ENCODE measurements at places on chromosomes 12 and 14.

GRCh38 chr12:76049575-76050251, 18.1 kb upstream of the PHLDA1 start:
- H3K36me3 ChIP-seq, result peaks cover 73% of the 10 kb centered on the region
- H3K4me3 ChIP-seq, result no peak overlapping the region
- no peaks in the 10 kb centered on the region for H3K4me1 ChIP-seq
- no peak for DNase-seq
- H3K27me3 ChIP-seq, result no peaks in the 10 kb centered on the region

- no peak for DNase-seq
- H3K36me3 ChIP-seq, result no peaks in the 10 kb centered on the region
Measured at GRCh38 chr14:72057701-72058285, 125.6 kb downstream of the RGS6 start.

DNA sequence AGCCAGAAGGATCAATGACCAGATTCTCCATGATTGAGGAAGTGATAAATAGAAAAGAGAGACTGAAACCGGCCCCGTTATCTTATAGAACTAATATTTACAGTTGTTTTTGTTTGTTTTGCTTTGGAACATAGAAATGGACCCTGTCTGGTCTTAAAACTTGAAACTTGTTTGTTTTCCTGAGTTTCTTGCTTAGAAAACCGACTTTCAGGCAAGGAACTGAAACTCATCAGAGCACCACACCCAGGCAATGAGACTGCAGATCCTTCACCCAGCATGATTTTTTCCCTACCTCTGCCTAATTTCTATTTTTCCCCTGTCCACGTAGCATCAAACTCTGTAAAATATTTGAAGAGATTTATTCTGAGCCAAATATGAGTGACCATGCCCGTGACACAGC, 10.6 kb upstream of the CLEC12A start:
- peaks cover 47% of the 10 kb centered on the region for H3K4me1 ChIP-seq
- DNase-seq, result no peak

DNA sequence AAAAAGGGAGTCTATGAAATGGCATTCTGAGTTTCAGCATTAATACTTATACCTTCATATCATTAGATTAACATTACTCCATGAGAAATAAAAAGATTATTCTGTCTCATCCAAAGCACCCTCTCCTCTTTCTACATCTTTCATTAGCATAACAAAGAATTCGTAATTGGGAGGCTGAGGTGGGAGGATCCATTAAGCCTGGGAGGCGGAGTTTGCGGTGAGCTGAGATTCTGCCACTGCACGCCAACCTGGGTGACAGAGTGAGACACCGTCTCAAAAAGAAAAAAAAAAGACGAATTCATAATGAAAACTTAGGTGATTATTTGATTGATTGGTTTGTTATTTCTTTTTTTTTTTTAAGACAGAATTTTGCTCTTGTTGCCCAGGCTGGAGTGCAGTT, 1.8 kb upstream of the CDK17 start:
- peaks cover 32% of the 10 kb centered on the region for H3K4me1 ChIP-seq
- H3K4me3 ChIP-seq, result peak overlapping the region; percentile 90
- no peak for DNase-seq
- H3K36me3 ChIP-seq, result no peaks in the 10 kb centered on the region
- no peaks in the 10 kb centered on the region for H3K27me3 ChIP-seq

- no peaks in the 10 kb centered on the region for H3K27me3 ChIP-seq
- H3K4me1 ChIP-seq, result no peaks in the 10 kb centered on the region
Measured at GRCh38 chr12:41162461-41162860, 25.7 kb upstream of the PDZRN4 start.

GRCh38 chr12:73221398-73221797, 949.2 kb downstream of the TRHDE start:
- no peaks in the 10 kb centered on the region for H3K27me3 ChIP-seq
- no peaks in the 10 kb centered on the region for H3K4me1 ChIP-seq
- H3K27ac ChIP-seq, result no peak overlapping the region
- H3K36me3 ChIP-seq, result no peaks in the 10 kb centered on the region
- no peak for DNase-seq
- H3K4me3 ChIP-seq, result no peak overlapping the region

- no peak for DNase-seq
- H3K4me1 ChIP-seq, result peaks cover 21% of the 10 kb centered on the region
- peaks cover under 1% of the 10 kb centered on the region for H3K27me3 ChIP-seq
- peaks cover 15% of the 10 kb centered on the region for H3K36me3 ChIP-seq
Measured at GRCh38 chr12:76346798-76347420, 1.3 kb downstream of the BBS10 start.

DNA sequence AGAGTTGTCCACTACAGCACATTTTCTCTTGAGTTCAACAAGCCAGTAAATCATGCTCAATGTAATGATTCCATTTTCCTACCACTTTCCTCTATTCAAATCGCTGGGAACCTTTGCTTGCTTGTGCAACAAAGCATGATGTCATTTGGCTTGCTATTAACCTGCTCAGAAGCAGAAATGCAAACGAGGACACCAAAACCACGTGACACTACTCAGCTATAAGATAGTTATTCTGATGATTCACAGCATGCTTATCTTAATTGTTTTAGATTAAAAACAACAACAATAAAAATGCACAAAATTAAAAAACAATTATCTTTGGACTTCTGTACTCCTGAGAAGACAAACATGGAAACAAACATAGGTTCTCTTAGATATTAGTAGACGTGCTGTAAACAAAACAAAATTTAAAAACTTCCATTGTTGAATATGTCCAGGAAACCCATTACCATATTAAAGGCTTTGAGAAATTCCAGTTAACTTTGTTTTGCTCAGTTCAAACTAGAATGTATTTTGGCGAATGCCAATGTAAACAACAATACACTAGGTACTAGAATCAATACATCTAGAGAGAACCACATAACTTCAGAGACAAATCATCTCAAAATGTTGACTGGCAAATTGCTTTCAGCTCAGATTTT, 77.5 kb upstream of the KRAS start:
- no peak overlapping the region for H3K27ac ChIP-seq
- H3K4me3 ChIP-seq, result no peak overlapping the region
- no peaks in the 10 kb centered on the region for H3K36me3 ChIP-seq
- peaks cover 20% of the 10 kb centered on the region for H3K4me1 ChIP-seq
- H3K27me3 ChIP-seq, result peaks cover 40% of the 10 kb centered on the region

DNA sequence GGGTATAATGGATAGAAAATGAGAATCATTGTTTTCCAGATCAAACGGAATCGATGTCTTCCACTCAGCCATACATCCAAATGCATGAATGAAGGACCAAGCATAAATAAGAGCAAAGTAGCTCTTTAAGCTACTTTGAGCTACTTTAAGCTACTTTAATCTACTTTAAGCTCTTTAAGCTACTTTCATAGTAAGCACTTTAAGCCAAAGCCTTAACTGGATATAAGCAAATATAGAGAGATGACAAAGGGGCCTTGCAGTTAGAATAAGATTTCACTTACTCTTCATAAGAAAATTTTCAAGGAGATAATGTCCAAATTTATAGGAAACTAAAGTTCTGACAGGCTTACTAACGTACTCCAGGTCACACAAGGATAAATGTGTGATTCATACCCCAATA, 355.6 kb upstream of the KITLG start:
- H3K27me3 ChIP-seq, result no peaks in the 10 kb centered on the region
- no peaks in the 10 kb centered on the region for H3K36me3 ChIP-seq
- no peak overlapping the region for H3K4me3 ChIP-seq
- H3K4me1 ChIP-seq, result no peaks in the 10 kb centered on the region
